ENCODE measurements at places on chromosomes 5 and 9.

- DNase-seq: no peak
Observed at GRCh38 chr9:114798780-114799427, 6.9 kb downstream of the TNFSF15 start.

GRCh38 chr5:32446630-32447029 lies 2.1 kb upstream of the ZFR start:
- DNase-seq: no peak

DNA sequence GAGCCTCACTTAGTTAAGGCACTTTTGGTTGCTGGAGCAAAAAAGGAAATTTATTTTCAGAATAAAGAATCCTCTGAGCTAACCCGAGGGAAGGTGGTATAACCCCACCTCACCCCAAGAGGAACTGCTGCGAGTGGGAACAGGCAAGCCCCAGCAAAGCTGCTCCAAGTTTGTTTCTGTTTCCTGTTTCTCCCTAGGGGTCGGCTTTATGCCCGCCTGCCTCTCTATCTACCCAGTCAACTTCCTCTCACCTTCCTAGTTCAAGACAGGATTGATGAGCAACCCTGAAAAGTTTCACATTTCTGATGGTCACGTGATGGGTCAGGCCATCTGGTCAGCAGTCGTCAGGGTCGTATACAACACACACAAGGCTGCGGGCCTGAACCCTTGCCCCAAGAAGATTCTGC lies 31.1 kb downstream of the TRIO start:
- no peak for DNase-seq

- no peak for DNase-seq
Observed at GRCh38 chr5:143194206-143194605, 209.3 kb downstream of the NR3C1 start.

Data from activated naive CD4-positive, alpha-beta T cell (primary cell).